Thyroid gland (tissue), 4 donors: ENCODE measurements at places on chromosomes 5 and 9. TPM values are rescaled to one million over a fixed set of nuclear protein-coding genes. Genes with fewer than 3 reads are reported as not detected.

DNA sequence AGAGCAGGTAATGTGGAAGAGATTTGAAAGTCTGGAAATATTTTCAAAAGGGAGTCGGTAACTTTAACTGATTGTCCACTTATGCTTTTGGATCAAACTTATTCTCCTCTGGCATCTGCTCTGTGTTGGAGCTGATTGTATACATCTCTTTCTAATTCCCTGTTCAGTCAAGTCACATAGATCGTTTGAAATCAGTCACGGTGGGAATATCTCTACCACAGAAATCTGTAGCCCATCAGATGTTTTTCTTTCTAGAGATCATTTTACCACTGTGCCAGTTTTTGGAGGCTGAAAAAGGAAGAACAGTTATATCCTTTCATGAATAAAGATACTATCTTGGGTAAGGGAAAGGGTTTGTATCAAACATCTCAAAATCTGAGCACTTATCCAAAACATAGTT lies 1853.3 kb downstream of the EFNA5 start:
- H3K4me1 ChIP-seq, result no peaks in the 10 kb centered on the region
- no peak overlapping the region for H3K4me3 ChIP-seq
- no peaks in the 10 kb centered on the region for H3K36me3 ChIP-seq
- H3K27ac ChIP-seq, result no peak overlapping the region
- no peaks in the 10 kb centered on the region for H3K27me3 ChIP-seq
- DNase-seq, result no peak

GRCh38 chr5:78776637-78777036 lies 128.1 kb upstream of the LHFPL2 start:
- no peak overlapping the region for H3K27ac ChIP-seq
- no peaks in the 10 kb centered on the region for H3K36me3 ChIP-seq

DNA sequence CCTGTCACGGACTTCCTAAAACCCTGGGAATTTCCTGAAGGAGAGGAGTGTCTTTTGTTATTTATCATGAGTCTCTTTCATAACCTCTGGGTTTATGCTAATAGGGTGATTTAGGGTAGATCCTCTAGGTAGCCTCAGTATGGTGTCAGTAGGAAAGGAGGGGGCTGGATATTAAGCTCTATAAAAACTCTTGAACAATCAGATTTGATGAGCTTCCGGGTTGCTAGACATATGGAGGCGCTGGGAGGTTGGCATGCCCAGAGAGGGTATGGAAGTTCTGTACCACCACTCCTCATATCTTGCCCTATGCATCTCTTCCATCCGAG lies 15.6 kb upstream of the PTBP3 start:
- no peak overlapping the region for H3K4me3 ChIP-seq
- H3K27me3 ChIP-seq, result no peaks in the 10 kb centered on the region
- peaks cover 9% of the 10 kb centered on the region for H3K4me1 ChIP-seq
- no peak for DNase-seq
- no peaks in the 10 kb centered on the region for H3K36me3 ChIP-seq

IL5 gene
- not detected for total RNA-seq

- no peak for DNase-seq
- H3K4me1 ChIP-seq, result peaks cover 5% of the 10 kb centered on the region
- H3K36me3 ChIP-seq, result no peaks in the 10 kb centered on the region
- H3K27ac ChIP-seq, result no peak overlapping the region
- no peaks in the 10 kb centered on the region for H3K27me3 ChIP-seq
These were observed 58.8 kb upstream of the TGFBR1 start for GRCh38 chr9:99046068-99046467.

EIF4E1B gene
- total RNA-seq, result not detected

DNA sequence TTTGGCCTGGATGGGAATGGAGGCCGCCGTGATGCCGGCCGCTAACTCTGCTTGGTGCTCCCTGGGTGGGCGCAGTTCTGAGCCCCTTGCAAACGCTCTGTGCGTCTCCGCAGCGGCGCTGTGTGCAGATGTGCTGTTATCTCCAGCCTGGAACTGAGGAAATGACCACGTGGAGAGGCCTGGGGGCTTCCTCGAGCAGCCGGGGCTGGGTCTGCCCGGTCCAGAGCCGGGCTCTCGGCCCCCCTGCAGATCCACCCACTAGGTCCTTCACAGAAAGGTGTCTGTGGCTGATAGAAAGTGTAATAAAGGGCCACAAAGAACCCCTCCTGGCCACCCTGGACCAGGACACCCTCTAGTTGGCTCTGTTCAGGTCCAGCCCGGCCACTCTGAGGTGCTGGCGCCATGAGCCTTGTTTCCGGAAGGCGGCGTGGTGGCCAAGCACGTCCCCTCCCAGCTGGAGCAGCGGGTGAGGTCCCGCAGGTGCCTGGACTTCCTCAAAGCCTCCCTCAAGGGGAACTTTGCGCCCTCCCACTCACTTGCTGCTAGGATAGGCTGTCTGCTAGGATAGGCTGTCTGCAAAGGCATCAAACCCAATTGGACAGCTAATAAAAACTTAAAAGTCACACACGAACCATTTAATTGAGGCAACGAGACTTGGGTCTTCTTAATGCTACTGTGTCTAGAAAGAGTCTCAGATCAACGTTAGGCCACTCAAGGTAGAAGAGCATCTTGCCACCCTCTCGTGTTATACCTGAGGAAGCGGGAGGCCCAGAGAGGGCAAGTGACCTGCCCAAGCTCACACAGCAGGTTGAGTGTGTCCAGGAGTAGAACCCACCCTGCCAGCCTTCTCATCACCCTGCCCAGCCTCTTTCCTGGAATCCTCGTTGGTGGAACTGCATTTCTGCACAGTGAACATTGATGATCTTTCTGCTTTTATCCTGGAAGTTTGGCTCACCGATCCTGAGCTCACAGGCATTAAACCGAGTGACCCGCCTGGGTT lies 109.3 kb upstream of the FCN2 start:
- DNase-seq, result no peak
- H3K27ac ChIP-seq, result no peak overlapping the region
- H3K36me3 ChIP-seq, result no peaks in the 10 kb centered on the region

GRCh38 chr9:107188376-107188775 lies 94.7 kb upstream of the RAD23B start:
- H3K4me1 ChIP-seq, result no peaks in the 10 kb centered on the region
- no peak for DNase-seq
- no peak overlapping the region for H3K27ac ChIP-seq

- peak; percentile 67 for DNase-seq
- H3K4me3 ChIP-seq, result no peak overlapping the region
- H3K27me3 ChIP-seq, result no peaks in the 10 kb centered on the region
- no peaks in the 10 kb centered on the region for H3K4me1 ChIP-seq
- H3K36me3 ChIP-seq, result peaks cover 33% of the 10 kb centered on the region
These were observed 47.6 kb downstream of the ACO1 start for GRCh38 chr9:32431940-32432555.

DNA sequence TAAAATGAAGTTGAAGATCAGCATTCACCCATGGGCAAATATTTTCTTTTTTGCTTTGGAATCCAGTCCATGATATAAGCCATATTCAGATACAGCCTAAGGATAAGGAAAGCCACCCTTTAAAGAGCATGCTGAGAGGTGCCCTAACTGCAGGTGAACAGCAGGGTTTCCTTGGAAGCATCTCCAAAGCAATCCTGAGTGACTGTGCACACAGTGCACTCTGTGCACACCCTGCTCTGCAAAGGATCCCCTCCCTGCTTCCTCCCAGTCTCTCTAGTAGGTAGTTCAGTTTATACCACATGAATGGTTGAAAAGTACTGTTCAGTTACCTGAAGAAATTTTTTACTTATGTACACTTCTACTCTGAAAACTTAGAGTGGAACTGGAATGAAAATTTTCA lies 491.4 kb downstream of the RASEF start:
- no peak overlapping the region for H3K27ac ChIP-seq
- no peak overlapping the region for H3K4me3 ChIP-seq
- no peaks in the 10 kb centered on the region for H3K4me1 ChIP-seq
- H3K27me3 ChIP-seq, result no peaks in the 10 kb centered on the region
- DNase-seq, result no peak
- H3K36me3 ChIP-seq, result no peaks in the 10 kb centered on the region

DNA sequence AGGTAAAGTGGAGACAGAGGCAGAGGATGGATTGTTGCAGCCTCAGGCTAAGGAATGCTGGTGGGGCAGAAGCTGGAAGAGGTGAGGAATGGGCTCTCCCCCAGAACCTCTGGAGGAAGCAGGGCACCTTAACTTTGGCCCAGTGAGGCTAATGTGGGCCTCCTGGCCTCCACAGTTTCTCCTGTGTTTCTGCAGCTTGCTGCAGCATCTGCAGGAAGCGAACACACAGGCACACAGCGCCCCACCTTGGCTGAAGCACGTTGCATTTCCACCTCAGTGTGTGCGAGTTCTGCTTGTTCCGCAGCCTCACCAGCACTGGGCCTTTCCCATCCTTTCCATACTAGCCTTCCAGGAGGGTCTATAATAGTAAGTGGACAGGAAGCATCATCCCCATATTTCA lies 27.2 kb upstream of the ASS1 start:
- H3K4me1 ChIP-seq, result no peaks in the 10 kb centered on the region
- DNase-seq, result no peak
- H3K36me3 ChIP-seq, result no peaks in the 10 kb centered on the region
- H3K27me3 ChIP-seq, result no peaks in the 10 kb centered on the region

INSL4 gene
- not detected for total RNA-seq

DNA sequence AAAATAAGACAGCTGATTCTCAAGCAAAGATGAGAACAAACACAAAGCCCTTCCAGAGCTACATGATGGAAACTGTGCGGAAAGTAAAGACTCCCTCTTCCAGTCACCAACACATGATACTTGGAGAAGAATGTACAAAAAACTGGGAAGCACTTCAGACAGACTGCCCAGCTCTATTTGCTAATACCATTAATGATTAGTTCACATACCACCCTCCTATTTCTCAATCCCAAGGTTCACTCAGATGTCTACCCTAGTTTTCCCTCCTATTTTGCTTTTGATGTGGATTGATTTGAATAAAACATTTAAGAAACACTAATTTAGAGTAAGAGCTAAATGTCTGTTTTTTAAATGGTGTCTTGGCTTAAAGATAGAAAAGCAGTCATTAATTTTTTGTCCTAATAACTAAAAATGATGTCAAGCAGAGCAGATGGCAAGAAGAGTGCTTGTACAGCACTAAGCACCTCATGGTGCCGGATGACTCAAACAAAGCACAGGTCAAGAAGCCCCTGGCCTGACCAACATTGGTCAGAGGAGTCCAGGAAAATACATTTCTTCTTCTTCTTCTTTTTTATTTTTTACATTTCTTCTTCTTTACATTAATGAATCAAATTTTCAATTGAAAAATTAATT lies 639.4 kb downstream of the PDE4D start:
- no peak overlapping the region for H3K27ac ChIP-seq
- H3K36me3 ChIP-seq, result no peaks in the 10 kb centered on the region
- no peak for DNase-seq
- no peaks in the 10 kb centered on the region for H3K27me3 ChIP-seq
- H3K4me3 ChIP-seq, result no peak overlapping the region
- H3K4me1 ChIP-seq, result no peaks in the 10 kb centered on the region

DNA sequence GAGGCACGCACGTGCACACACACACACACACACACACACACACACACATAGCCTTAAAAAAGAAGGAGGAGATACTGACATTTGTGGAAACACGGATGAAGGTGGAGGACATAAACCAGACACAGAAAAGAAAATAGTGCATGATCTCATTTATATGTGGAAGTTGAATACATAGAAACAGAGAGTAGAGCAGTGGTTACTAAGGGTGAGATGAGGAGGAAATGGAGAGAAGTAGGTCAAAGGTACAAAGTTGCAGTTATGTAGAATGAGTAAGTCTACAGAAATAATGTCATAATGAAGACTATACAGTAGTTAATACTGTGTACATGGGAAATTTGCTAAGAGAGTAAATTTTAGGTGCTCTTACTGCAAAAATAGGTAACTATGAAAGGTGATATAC lies 412.2 kb upstream of the CDH9 start:
- no peaks in the 10 kb centered on the region for H3K27me3 ChIP-seq
- DNase-seq, result no peak
- H3K27ac ChIP-seq, result no peak overlapping the region
- H3K4me3 ChIP-seq, result no peak overlapping the region

DNA sequence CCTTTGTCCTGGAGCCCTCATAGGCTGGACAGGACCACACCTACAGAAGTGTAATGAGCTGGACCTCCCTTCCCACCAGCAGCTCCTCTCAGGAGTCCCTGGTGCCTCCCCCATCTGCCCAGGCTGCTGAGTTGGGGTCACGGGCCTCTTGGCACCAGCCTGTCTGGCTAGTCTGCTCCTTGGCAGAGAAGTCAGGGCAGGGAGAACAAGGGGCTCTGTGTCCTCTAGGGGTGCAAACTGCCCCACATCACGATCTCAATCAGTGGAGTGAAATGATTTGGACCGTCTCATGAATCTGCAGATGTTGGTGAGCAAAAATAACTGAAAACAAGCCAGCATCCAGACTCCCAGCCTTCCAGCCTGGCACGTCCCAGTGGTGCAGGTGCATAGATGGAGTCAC lies 14.9 kb upstream of the GFPT2 start:
- H3K4me1 ChIP-seq, result no peaks in the 10 kb centered on the region
- H3K27ac ChIP-seq, result no peak overlapping the region
- no peak overlapping the region for H3K4me3 ChIP-seq

DNA sequence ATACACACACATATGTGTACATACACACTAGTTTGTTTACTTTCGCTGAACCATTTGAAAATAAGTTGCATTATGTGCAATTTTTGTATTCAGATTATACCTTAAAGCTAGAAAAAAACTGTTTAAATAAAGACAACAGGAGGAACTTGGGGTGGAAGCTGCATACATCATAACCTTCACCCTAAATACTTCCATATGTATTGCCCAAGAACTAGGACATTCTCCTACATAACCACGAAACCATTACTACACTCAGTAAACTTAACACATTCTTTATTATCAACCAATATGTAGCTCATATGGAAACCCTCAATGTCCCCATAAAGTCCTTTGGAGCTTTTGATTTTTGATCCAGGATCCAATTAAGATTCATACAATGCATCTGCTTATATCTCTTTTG lies 83.3 kb downstream of the GIN1 start:
- H3K27ac ChIP-seq, result no peak overlapping the region
- H3K27me3 ChIP-seq, result no peaks in the 10 kb centered on the region
- no peaks in the 10 kb centered on the region for H3K36me3 ChIP-seq

PCDHB3 gene
- total RNA-seq, result 2.6 TPM

CMBL gene
- 32.0 TPM for total RNA-seq

GRCh38 chr5:89968958-89969381 lies 440.6 kb downstream of the CETN3 start:
- no peaks in the 10 kb centered on the region for H3K36me3 ChIP-seq
- H3K4me1 ChIP-seq, result peaks cover 7% of the 10 kb centered on the region
- H3K27ac ChIP-seq, result peak overlapping the region; percentile 11
- H3K27me3 ChIP-seq, result no peaks in the 10 kb centered on the region
- no peak overlapping the region for H3K4me3 ChIP-seq
- DNase-seq, result peak; percentile 52

DNA sequence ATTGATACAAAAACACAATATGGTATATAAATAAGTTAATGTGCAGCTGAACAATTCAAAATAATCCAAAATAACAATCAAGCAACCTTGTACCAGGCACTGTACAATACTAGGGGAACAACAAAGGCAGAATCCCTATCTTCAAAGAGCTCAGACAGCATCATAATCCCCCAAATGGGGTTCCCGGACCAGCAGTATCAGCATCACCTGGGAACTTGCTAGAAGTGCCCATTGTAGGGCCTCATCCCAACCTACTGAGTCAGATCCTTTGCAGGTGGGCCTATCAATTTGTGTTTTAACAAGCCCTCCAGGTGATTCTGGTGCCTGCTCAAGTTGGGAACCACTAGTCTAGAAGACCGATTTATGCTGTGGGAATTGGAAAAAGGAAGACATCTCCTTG lies 27.1 kb downstream of the SLIT3 start:
- no peaks in the 10 kb centered on the region for H3K36me3 ChIP-seq
- H3K4me3 ChIP-seq, result no peak overlapping the region
- H3K27me3 ChIP-seq, result no peaks in the 10 kb centered on the region
- DNase-seq, result no peak
- peak overlapping the region; percentile 83 for H3K27ac ChIP-seq

CARD6 gene
- 23.7 TPM for total RNA-seq
